Stimulated activated CD8-positive, alpha-beta memory T cell treated with anti-CD3 and anti-CD28 coated beads, Interleukin-4, amount 100 ng/mL, for 1 hour (primary cell): ENCODE measurements at places on chromosomes 16 and 17.

DNA sequence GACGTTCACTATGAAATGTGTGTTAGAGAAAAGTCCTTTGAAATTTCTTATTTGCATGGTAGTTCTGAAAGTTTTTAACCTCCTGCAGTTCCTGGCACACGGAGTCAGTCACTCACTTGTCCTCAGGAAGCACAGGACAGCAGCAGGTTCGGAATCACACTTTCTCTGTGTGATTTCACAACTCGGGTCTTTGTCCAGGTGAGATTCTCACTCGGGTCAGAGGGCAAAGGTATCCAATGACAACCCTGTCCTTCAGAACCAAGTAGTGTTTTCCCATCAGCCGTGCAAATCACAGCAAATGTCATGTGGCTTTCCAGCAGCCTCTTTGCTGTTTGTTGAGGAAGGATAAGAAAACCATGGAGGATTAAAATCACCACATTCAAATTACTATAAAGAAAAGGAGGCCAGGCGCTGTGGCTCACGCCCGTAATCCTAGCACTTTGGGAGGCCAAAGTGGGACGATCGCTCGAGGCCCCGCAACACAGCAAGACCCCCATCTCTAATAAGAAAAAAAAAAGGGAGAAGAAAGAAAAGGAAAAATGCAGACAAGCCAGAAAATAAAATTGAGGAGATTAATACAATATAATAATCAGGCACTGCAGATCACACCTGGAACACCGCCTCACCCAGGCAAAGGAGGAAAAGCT, 22.0 kb downstream of the ADCY9 start:
- no peak for DNase-seq

DNA sequence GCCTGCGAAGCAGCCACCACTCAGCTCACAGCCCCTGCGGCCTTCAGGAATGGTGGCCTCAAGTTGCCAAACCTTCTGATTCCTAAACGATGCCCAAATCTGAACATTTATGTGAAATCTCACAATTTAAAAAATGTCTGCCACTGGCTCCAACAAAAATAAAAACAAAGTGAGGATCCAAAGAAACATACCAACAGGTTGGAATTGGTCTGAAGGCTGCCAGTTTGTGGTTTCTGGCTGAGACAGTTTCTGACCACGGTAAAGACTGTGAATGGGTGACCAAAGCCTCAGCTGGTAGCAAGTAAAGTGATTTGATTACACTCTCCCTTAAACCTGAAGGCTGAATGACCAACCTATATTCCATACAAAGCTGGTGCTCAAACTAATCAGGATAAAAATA, 24.9 kb downstream of the LITAFD start:
- DNase-seq, result no peak

- DNase-seq, result no peak
These were observed 64.5 kb downstream of the WSCD1 start for GRCh38 chr17:6134721-6135120.

- DNase-seq, result no peak
These were observed 65.9 kb downstream of the SPACA3 start for GRCh38 chr17:33057564-33057963.

DNA sequence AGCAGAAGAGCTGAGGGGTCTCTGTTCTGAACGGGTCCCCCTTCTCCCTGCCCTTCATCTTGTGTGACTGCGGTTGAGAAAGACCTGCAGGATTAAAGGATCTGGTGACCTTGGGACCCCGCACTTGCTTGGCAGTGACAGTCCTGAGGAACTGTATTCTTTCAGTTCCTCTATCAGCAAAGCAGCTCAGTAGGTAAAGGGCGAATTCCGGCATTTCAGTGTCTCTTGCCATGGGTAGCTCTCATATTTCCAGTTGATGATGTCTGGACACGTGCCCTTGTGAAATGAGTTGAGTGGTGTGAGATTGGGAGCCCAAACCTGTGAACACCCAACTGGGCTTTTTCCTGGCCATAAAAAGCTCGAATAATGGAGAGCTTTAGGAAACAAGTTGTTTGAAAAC, 135.7 kb downstream of the PRKCA start:
- no peak for DNase-seq

GRCh38 chr17:81033535-81034167, 1.3 kb upstream of the BAIAP2 start:
- DNase-seq, result no peak

DNA sequence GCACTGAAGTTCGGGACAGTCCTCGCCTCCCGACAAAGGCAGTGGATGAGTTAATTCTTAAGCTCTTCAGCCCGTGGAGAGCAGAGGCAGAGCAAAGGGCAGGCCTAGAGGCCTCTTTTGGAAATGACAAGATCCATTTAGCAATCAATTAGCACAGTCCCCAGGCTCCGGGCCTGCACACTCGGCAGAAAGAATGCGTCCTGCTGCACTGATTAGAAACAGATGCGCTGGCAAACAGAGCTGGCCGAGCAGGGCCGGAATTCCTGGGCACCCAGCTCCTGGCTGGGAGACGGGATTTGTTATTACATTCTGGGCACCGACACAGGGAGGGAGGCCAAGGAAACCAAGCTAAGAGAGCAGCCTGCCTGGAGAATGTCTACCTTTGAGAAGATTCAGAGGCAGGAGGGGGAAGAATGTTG, 162.9 kb downstream of the COPRS start:
- no peak for DNase-seq
